ENCODE measurements at places on chromosomes 12 and 14.
A peak's percentile ranks its signal among the peaks of the same experiment; 100 is the strongest.

DNA sequence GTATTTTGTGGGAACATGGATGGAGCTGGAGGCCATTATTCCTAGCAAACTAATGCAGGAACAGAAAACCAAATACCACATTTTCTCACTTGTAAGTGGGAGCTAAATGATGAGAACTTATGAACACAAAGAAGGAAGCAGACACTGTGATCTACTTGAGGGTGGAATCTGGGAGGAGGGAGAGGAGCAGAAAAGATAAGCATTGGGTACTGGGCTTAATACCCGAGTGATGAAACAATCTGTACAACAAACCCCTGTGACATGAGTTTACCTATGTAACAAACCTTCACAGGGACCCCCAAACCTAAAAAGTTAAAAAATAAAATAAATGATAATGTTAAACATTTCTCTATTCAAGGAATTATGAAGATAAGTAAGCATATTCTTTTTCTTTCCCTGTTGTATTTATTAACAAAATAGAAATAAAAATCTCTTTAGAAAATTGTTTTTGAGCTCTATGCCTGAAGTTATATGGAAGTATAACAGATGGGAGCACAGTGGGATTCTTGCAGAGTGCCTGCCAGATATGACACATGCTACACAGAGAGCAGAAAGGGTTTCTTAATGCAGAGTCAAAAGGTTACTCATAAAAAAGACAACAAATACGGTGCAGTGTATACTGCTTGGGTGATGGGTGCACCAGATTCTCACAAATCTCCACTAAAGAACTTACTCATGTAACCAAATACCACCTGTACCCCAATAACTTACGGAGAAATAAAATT lies 52.0 kb upstream of the SYNE2 start:
- DNase-seq = no peak

DNA sequence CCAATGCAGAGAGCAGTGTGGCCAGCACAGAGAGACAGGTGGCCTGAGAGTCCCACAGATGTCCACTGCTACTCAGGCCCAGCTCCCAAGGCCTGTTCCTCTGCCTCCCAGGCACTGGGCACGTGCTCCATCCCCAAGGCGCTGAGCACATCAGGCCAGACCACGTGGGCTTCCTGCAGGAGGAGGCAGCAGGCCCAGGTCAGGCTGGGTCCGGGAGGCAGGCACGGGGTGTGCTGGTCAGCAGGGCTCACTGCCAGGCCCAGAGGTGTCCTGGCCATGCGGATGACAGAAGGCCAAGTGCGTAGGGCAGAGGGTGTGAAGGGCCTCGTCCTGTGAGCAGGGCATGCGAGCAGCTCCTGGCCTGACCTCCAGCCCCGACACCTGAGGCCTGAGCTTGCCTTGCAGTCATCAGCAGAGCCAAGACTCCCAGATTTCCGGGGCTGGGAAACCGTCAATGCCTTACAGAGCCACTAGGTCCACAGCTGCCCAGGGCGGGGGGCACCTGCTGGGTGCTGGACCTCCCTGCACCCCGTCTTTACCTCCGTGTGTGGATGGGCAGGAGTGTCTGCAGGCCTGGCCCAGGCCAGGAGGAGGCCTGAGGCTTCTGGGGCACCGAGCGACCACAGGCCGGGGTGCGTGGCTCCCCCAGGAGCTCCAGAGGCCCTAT lies 14.9 kb downstream of the TRMT61A start:
- DNase-seq = no peak

DNA sequence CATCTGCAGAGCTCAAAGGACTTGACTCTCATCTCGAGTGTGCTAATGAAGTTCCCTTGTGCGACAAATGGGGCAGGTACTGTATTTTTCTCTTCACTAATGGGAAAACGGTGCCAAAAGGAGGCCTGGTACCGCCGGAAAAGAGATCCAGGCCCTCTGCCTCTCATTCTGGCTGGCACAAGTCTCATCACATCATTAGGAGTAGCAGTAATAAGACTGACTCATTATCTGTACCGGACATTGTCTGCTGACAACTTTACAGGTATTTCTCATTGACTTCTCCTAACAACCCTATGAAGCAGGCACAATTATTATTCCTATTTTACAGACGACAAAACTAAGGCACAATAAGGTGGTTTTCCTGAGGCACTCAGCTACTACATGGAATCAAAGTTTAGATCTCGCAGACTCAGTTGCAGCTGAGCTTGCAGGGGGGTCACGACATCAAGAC lies 668 bp downstream of the APPL2 start:
- DNase-seq = no peak

DNA sequence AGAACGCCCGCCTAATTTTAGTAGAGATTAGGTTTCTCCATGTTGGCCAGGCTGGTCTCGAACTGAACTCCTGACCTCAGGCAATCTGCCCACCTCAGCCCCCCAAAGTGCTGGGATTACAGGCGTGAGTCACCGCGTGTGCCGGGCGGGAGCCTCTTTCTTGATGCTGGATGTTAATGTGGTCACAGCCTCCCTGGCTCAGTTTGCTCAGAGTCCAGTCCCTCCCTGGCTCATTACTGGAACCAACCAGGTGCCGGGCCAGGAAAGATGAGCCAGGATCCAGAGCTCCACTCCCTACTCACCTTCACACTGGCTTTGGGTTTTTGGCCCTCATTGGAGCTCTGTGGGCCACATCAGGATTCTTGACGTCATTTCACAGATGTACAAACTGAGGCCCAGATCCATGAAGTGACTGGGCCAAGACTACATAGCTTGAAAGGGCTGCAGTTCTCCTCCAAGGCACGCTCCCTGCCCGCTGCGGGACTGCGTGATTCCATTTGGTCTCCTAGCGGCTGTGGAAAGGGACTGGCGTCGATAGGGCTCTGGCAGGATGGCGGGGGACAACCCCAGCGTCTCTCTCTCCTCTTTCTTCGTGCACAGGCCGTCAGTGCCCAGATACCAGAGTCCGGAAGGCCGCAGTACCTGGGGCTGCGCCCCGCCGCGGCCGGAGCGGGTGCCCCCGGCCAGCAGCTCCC lies 5.1 kb upstream of the SHMT2 start:
- no peak for DNase-seq

- no peak for DNase-seq
Observed at GRCh38 chr14:63991833-63992232, 139.0 kb downstream of the SYNE2 start.

DNA sequence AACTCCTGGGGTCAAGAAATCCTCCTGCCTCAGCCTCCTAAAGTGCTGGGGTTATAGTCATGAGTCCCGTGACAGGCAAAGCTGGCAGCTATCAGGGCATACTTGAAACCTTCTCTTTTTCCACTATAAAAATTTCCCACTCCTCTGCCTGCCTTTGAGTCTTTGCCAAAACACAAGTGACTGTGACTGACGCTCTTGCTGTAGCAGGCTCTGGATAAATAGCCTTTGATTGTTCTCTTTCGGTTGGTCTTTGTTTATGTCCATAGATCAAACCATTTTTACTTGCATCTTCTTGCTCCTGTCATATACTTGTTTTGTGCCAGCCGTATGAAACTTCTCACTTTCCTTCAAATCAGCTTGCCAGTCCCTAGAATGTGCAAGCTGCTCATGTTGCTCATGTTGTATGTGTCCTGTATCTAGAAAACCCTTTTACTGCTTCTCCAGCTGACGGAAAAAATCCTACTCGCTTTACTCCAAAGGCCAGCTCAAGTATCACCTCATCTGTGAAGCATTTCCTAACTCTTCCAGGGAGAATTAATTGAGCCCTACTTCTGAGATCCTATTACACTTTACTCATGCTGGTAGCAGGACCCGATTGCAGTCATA lies 73.1 kb downstream of the RESF1 start:
- DNase-seq = no peak

DNA sequence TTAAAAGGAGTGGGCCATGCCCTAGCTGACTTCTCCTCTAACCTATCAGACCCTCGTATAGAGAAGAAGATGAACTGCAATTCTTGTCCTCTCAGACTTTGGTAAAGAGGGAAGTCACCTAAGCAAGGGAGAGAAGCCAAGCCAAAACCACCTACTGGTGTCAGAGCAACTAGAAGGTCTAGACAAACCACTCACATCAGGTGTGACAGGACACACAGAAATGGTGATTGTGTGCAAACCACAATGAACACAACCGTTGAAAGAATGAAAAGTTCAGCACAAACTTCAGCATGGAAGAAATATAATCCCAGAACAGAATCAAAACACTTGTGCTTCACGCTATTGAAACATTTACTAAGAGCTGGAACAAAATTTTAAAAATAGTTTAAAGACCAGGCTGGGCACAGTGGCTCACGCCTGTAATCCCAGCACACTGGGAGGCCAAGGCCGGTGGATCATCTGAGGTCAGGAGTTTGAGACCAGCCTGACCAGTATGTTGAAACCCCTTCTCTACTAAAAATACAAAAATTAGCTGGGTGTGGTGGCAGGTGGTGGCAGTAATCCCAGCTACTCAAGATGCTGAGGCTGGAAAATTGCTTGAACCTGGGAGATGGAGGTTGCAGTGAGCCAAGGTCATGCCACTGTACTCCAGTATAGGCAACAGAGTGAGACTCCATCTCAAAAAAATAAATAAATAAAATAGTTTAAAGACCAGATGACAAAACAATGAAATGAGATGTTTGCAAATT lies 56.2 kb upstream of the NTF3 start:
- no peak for DNase-seq

DNA sequence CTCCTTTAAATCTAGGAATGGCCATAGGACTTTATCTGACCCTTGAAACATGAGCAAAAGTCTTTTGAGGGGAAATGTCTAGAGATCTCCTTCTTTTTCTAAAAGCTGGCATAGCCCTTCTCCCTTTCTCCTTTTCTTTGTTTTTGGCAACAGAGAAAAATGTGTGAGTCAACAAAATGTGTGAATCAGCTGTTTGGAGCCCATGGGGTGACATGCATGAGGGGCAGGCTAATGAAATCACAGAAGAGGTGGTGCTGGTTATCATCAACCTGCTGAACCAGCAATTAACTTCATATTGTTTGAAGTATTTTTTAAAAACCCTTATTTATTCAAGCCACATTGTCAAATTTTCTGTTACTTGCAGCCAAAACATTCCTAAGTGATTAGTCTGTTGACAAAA lies 132.3 kb downstream of the CCDC59 start:
- DNase-seq = no peak

- no peak for DNase-seq
Observed at GRCh38 chr12:80056845-80057244, 42.5 kb upstream of the OTOGL start.

- no peak for DNase-seq
Observed at GRCh38 chr14:94312481-94313246, 10.5 kb downstream of the SERPINA6 start.

DNA sequence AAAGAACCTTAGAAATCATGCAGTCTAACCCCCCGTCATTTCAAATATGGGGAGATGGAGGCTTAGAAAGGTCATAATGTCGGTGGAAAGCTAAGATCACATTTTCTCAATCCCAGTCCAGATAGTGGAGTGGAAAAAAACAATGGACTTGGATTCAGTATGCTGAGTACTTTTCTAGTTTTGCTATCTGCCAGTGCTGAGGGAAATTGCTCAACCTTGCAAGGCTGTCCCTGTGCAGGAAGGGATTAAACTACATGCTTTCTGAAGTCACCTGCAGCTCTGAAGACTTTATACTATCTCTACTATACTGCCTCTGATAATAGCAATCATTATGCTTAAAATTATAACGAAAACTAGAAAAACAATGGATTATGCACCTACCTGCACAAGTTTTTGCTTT lies 272.8 kb downstream of the LRIG3 start:
- DNase-seq = no peak

- DNase-seq = peak; percentile 77
Observed at GRCh38 chr14:39266871-39267607, 33.3 kb downstream of the MIA2 start.

GRCh38 chr14:28780843-28781820 lies 14.5 kb downstream of the FOXG1 start:
- no peak for DNase-seq

GRCh38 chr12:83224012-83224411 lies 537.3 kb downstream of the TMTC2 start:
- DNase-seq = no peak

- DNase-seq = no peak
Observed at GRCh38 chr12:42729535-42729900, 140.0 kb upstream of the PRICKLE1 start.

DNA sequence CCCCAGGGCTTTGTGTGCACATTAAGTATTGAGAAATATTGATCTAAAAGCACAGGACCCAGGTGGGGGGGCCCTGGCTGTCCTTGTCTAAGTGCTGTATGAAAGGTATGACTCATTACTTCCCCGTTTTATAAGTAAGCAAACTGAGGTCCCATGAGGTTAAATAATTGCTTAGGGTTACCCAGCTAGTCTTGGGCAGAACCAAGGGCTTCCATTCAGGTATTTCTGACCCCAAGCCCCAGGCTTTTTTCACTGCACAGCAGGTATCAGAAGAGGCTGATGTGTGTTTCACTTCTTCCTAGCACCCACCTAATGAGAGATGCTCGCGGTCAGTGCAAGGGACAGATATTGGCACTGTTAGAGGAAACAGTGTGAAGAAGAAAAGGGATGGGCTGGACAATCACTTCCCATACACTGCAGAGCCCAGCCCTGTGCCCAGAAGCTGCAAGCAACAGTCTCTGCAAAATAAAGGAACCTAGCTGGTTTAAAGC lies 4.7 kb upstream of the TC2N start:
- DNase-seq = peak; percentile 55

- no peak for DNase-seq
Observed at GRCh38 chr12:112331886-112332285, 50.3 kb downstream of the HECTD4 start.

DNA sequence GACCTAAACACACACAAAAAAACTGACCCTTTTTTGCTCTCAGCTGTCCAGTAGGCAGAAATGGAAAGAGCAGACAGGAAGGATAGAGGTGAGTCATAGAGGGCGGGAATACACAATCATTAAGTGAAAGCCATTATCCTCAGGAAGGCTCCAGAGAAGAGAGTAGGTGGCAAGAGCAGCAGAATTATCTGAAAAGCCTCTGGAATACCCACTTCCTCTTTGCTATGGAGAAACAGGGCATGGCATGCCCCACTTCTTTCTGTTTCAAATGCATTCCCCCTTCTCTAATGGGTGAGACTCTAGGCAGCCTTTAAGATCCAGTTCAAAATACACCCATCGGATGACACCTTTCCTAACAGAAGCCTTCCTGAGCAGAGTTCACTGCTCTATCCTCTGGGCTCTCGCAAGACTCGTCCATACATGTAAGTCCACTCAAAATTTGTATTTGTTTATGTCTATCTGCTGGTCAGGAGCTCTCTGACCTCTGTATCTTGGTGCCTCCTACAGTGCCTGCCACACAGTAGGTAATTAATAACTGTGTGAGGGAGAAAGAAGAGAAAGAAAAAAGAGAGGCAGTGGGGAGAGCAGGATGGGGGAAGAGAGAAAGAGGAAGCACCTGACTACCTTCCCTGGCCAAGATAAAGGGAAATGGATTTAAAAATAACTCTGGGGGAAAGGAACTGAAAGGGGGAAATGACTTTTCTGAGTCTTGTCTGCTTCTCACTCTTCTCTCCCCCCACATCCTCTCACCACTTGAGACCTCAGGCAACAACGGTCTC lies 8.5 kb downstream of the KLHL33 start:
- DNase-seq = no peak

DNA sequence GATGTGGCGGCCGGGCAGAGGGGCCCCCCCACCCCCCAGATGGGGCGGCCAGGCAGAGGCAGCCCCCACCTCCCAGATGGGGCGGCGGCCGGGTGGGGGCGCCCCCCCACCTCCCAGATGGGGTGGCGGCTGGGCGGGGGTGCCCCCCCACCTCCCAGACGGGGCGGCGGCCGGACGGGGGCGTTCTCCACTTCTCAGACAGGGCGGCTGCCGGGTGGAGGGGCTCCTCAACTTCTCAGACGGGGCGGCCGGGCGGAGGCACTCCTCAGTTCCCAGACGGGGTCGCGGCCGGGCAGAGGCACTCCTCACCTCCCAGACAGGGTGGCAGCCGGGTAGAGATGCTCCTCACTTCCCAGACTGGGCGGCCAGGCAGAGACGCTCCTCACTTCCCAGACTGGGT lies 469.8 kb downstream of the PCNX1 start:
- DNase-seq = no peak

Data from activated CD4-positive, alpha-beta T cell treated with anti-CD3 and anti-CD28 coated beads for 48 hours (primary cell).